Stimulated activated CD8-positive, alpha-beta memory T cell treated with anti-CD3 and anti-CD28 coated beads, Interleukin-15, amount 100 ng/mL, for 1 hour (primary cell): ENCODE measurements at places on chromosomes 3 and 15.

GRCh38 chr3:31978553-31978952 is 2.5 kb downstream of the OSBPL10 start:
- DNase-seq = no peak

DNA sequence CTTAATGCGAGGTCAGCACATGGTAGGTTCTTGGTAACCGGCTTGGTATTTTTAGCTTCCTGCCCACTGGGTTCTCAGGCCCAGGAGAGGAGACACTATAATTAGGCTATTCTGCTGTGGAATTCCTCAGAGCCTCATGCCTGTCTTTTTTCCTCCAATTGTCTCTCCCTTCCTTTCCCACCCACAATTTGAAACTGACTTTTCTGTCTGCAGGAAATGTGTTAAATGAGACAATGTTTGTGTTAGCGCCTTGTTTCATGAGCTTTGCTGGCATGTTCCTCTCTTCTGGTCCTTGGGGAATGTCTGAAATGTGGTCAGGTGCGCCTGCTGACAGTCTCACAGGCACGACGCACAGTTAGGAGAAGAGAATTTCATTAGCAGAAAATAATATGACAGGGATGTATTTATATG is 223.6 kb upstream of the CTNNB1 start:
- DNase-seq = no peak

DNA sequence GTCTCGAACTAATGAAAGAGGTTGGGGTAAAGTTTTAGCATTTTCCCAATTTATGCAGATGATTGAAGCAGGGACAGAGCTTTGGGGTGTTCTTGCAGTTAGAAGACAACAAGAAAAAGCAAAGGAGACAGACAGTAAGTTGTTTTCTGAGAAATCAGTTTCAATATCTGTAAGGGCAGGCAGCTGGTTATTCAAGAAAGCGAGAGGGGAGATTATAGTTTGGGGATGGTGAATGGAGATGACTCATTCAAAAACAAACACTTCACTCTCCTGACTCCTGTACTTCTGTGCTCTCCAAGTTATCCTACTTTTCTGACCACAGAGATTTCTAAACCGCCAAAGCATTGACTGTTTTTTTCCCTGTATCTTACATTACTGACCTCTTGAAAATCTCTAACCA is 352.0 kb downstream of the GAP43 start:
- no peak for DNase-seq

DNA sequence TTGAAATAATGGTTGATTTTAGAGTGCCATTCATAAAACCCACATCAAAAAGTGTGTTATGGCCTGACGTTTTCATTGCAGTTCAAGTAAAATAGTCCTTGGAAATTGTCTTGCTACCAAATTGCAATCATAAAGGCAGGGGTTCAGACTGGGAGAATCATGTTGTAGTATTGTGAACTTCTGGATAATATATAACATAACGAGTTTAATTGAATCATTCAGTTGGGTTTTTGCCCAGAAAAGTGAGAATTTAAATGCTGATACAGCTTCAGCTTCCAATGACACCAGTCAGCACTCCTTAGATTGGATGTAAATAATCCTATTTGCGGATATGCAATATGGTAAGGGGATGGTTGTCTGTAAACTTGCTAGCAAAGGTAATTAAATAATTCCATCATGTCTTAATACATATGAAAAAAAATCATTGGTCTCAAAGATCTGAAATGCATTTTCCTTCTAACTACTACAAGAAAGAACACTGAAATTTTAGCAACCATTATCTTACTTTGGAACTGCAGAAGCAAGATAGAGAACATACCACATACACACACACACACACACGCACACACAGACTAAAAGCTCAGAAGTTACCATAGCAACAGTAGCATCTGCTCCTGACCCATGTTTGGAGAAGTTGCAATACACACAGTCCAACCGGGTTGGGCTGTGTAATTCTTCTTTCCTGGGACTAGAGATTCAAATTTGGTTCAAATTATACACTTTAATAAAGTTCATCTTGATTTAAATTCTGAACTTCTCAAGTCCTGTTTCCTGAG is 686.2 kb upstream of the NR2F2 start:
- no peak for DNase-seq

DNA sequence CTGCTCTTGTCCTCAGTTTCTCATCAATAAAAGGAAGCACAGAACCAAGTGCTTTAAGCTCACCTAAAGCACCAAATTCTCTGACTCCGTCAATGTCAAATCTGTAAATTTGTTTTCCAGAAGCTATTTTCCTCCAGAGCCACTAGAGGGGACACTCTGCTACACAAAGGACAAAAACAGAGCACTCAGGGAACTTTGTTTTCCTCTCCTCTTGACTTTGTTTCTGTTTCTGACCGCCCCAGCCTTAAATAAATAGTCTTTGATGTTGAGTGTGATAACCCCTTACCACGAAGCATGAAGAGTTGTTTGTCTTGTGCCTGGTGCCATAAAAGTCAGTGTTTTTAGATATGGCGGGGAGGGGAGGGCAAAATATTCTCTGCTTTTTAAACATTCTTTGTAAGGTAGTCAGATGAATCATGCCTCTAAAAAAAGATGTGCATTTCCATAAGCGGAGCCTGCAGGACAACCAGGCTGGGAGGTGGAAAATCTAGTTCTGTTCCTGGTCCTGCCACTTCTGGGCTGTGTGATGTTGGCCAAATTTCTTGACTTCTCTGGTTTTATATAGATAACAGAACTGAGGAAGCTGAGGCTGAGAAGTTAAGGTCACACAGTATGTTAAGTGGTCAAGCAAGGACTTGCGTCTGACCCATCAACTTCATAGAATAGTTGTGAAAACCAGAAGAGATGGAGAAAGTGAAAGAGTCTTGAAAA is 7.3 kb upstream of the ZBTB38 start:
- DNase-seq = no peak

- DNase-seq = no peak
Measured at GRCh38 chr15:40597024-40597423, 3.0 kb downstream of the KNL1 start.

GRCh38 chr15:99925661-99926461 is 192.6 kb upstream of the LYSMD4 start:
- peak; percentile 41 for DNase-seq

DNA sequence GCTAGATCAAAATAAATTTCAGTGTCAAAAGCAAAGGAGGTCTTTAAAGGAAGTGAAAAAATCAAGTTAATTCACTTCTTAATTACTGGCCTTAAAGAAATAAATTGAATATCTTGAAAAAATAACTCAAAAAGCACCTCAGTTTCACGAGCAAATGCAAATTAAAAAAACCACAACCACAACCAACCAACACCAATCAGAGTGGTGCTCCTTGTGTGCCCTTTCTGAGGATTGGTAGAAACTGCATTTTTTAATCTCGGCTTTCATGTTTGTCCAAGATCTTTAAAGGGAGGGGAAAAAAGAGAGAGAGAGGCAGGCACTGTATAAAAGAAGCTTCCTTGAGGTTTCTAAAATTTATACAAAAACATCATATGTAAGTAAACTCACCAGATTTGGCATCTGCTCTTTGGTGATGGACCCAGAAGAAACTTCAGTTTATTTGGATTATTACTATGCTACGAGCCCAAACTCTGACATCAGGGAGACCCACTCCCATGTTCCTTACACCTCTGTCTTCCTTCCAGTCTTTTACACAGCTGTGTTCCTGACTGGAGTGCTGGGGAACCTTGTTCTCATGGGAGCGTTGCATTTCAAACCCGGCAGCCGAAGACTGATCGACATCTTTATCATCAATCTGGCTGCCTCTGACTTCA is at the start of gene GPR15:
GPR15 (plus strand) TSS at position 357 of the 653 bp plus-strand sequence; CDS start at position 413, 56 bp downstream.
- DNase-seq = no peak

GRCh38 chr3:56894881-56895431 is 93.2 kb upstream of the ARHGEF3 start:
- no peak for DNase-seq

DNA sequence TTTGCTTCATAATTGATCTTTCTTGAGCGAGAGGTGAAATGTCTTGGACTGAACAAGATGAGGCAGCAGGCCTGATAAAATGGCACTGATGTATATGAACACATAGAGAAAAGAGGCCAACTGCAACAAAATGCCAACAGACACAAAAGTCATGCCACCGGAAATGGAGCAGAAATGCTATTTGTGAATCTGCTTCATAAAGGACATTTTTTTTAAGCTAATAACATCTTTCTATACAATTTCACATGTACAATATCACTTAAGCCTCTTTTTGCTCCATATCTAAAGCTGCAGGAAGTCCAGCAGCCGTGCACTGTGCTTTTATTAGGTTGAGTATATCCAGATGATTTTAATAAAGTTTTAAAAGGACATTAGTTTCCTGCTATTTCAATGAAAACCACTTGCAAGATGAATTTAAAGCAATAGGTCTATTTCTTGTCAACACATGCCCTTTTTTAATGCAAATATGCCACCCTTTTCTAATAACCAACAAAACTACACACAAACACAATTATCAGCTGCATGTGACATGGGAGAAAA is 169.2 kb upstream of the ADAMTS9 start:
- DNase-seq = no peak

GRCh38 chr3:58352626-58353025 is 19.9 kb downstream of the PXK start:
- no peak for DNase-seq

GRCh38 chr3:168497741-168498140 is 402.0 kb upstream of the GOLIM4 start:
- no peak for DNase-seq

GRCh38 chr15:58403581-58403980 is 28.2 kb upstream of the LIPC start:
- no peak for DNase-seq

- no peak for DNase-seq
Measured at GRCh38 chr3:30256474-30256873, 349.9 kb upstream of the TGFBR2 start.

DNA sequence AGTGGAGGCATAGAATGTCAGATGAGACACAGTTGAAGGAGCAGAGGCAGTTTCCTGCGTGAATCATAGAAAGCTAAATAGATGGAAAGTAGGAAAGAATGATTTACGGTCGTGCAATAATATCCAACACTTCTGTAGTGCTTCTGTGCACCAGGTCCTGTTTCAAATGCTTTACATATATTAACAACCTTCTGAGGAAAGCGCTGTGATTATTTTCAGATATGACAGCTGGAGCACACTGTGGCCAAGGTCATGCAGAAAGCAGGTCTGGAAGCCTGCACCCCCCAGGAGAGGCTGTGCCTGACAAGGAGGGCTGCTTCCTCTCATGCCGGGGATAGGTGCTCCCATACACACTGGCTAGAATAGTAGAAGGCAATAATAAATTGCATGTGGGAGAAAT is 104.5 kb downstream of the CHRNA7 start:
- no peak for DNase-seq

- no peak for DNase-seq
Measured at GRCh38 chr3:50304601-50305000, 1.2 kb upstream of the HYAL1 start.

DNA sequence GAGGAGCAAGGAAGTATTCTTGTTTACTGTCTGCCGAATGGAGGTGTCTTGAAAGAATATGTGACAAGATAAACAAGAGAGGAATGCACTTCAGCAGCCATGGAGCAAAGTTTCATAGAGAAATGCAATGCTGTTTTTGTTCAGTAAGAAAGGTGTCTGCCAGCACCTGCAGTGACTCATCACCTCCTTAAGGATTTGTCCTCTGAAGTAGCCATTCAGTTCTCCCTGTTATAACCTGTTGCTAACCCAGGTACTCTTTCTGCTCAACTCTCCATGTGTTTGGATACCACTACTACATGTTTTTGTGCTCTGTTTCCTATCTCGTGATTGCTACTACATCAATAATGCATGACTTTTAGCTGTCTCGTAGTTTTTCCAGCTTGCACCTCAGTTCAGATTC is 328.9 kb downstream of the CHL1 start:
- no peak for DNase-seq

- no peak for DNase-seq
Measured at GRCh38 chr3:168061332-168061996, 34.3 kb downstream of the GOLIM4 start.

DNA sequence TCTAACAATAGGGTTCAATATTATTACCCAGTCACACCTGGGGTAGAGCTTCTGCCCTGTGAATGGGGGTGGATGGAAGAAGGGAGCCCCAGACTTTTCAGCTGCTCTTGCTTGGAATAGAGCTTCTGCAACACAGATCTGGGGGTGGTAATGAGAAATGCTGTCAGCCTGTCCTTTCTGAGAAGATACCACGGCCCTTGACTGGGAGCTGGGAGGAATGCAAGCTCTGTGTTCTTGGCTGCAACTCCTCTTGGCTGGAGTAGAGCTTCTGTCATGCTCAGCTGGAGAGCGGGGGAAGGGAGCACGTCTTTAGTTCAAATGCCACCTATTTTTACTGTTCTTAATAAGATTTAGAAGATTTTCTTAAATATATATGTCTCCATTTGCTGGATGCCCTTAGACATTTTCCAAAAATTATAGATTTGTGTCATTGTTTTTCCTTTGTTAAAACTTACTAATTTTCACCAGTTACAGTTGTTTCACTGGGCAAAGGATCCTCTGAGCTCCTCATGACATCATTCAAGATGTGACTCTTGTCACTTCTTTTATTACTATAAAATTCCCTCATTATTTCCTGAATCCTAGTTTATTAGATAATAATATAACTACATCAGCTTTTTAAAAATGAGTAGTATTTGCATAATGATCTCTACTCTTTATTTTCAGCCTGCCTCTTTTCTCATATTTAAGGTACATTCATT is 180.0 kb upstream of the TGFBR2 start:
- DNase-seq = no peak
